ENCODE measurements at places on chromosomes 6 and 20.

DNA sequence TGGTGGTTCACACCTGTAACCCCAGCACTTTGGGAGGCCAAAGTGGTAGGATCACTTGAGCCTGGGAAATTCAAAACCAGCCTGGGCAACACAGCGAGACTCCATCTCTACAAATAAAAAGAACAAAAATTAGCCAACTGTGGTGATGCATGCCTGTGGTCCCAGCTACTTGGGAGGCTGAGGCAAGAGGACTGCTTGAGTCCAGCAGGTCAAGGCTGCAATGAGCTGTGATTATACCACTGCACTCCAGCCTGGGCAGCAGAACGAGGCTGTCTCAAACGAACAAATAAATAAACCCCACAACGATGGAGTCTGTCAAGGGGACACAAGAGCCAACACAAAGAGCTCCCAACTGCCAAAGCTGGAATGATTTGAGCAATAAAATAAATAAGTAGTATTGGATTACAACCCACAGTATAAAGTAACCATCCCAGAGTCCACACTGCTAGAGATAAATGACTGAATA is 13.5 kb downstream of the ZMYND8 start:
- DNase-seq = no peak

DNA sequence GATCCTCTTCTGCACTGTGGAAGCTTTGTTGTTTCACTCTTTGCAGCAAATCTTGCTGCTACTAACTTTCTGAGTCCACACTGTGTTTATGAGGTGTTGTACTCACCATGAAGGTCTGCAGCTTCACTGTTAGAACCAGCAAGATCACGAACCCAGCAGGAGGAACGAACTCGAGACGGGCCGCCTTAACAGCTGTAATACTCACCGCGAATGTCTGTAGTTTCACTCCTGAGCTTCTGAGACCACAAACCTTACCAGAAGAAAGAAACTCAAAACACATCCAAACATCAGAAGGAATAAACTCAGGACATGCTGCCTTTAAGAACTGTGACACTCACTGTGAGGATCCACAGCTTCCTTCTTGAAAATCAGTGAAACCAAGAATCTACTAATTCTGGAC is 48.1 kb upstream of the MBOAT1 start:
- no peak for DNase-seq

DNA sequence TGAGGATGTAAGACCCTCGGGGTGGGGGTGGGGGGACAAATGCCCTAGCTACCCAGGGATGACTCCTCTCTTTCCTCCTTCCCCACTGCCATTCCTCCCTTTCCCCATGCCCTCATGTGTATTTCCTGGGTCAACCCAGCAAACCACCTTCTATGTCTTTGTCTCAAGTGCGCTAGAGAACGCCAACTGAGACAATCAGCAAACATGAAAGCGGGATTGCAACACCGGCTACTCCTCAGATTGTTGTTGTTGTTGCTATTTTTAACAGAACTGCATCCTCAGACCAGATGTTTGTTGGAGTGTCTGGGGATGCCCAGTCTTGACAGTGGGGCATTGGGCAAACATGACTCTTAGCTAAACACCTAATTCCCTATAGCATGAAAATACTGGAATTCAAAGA is 39.3 kb upstream of the HIVEP1 start:
- no peak for DNase-seq

DNA sequence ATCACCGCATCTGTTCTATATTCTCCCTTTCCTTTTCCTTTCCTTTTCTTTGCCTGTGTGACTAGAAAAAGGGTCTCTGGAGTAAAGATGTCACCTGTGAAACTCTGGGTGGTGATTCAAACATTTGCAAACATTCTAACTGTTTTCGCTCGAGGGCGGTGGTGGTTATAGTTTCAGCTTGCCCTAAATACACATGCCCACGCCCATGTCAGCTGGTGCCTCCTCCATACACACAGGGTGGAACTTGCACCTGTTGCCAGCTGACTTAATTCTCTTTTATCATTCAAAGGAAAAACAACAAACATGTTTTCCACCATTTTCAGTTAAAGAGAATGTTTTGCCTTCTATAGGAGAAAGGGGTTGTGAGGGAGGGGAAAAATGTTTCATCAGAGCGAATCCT is 381.9 kb upstream of the ARID1B start:
- no peak for DNase-seq

DNA sequence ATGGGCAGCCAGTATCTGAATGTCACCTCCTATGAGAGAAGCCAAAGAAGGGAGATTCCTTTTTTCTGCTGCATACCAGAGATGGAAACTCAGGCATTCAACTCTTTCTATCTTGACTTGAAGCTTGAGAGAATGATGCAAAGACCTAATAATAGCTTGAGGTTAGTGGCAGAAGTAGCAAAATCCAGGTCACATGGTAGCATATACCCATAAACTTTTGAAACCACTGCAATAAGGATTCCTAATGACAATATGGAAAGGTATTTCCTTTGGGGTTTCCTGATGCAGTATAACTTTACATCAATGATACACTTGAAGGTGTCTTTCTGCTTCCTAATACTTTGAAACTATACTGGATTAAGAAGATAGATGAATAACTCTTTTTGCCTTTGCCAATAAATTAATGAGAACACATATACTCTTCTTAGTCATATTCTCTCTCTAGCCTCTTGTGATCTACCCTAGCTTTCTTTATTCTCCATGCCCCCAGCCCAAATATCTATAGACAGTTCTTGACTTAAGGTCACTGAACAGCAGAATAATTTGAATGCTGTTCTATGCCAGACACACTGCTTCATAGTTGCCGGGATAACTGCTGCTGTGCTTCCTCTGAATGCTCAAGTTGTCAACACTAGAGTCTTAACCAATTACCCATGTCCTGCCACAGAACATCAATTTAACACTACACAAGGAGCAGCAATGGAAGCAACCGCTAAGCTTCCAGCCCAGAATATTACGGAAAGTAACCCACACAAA is 155.5 kb upstream of the SIM1 start:
- DNase-seq = no peak

- DNase-seq = no peak
Measured at GRCh38 chr20:20637998-20638725, 74.3 kb downstream of the RALGAPA2 start.

- no peak for DNase-seq
Measured at GRCh38 chr6:150514806-150515380, 84.8 kb upstream of the PLEKHG1 start.

GRCh38 chr20:58150772-58151171 is 77.7 kb downstream of the ANKRD60 start:
- no peak for DNase-seq

GRCh38 chr6:165653196-165653595 is 9.8 kb downstream of the PDE10A start:
- DNase-seq = no peak

GRCh38 chr6:82836022-82836575 is 229.5 kb downstream of the UBE3D start:
- DNase-seq = no peak

GRCh38 chr6:90078513-90079289 is 184.4 kb downstream of the GJA10 start:
- no peak for DNase-seq

DNA sequence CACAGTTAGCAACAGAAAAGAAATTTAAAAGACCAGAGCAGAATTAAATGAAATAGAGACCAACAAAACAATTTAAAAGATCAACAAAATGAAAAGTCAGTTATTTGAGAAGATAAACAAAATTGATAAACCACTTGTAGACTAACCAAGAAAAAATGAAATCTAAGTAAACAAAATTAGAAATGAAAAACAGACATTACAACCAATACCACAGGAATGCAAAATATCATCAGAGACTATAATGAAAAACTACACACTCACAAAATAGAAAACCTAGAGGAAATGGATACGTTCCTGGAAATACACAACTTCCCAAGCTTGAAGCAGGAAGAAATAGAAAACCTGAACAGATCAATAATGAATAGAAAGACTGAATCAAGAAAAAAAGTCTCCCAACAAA is 97.8 kb downstream of the WDR27 start:
- no peak for DNase-seq

- no peak for DNase-seq
Measured at GRCh38 chr20:54535033-54535432, 59.6 kb downstream of the DOK5 start.

DNA sequence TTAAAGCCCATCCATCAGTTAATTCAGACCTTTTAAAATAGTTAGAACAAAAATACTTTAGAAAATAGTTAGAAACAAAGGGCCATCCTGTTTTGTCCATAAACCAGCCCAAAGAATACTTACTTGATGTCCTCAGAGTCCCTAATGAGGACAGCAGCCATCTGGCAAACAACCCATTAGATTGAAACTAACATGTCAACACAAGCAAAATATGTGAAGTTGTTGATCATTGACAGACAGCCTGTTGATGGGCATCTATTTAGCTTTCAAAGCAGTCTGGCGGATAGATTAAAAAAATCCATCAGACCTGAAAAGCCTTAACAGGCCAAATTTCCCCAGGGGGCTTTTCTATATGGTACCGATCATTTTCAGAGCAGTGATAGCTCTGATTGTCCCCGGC is 154.2 kb upstream of the TSHZ2 start:
- no peak for DNase-seq

DNA sequence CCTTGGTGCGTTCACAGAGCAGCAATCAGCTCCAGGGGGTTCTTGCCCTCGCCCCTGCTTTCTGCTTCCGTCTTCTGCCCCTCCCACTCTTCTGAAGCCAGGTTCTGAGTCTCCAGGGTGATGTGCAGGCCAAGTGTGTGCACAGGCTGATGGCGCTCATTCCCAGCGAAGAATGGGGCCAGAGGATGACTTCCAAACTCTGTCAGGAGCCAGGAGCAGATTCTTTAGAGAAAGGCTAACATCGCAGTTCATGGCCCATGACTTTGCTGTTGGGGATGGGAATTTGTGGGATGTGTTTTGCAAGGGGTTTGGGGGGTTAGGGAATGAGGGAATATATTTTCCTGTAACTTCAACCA is 56.1 kb upstream of the CCN6 start:
- no peak for DNase-seq

- DNase-seq = no peak
Measured at GRCh38 chr20:32509639-32510066, 75.5 kb downstream of the NOL4L start.

GRCh38 chr20:38414769-38415450 is 20.2 kb downstream of the SNHG17 start:
- DNase-seq = no peak

GRCh38 chr6:34897130-34897529 is 8.1 kb downstream of the ANKS1A start:
- no peak for DNase-seq

GRCh38 chr6:31204751-31205145 is 34.3 kb upstream of the POU5F1 start:
- peak; percentile 14 for DNase-seq

GRCh38 chr6:158038291-158039177 is 56.9 kb downstream of the SYNJ2 start:
- no peak for DNase-seq

- no peak for DNase-seq
Measured at GRCh38 chr6:56521454-56521853, 121.2 kb downstream of the DST start.

- no peak for DNase-seq
Measured at GRCh38 chr6:28368522-28368921, 18.8 kb downstream of the ZKSCAN3 start.

GRCh38 chr20:8152183-8152582 is 20.1 kb downstream of the PLCB1 start:
- no peak for DNase-seq

- DNase-seq = no peak
Measured at GRCh38 chr6:41589223-41589622, 43.0 kb downstream of the FOXP4 start.

- no peak for DNase-seq
Measured at GRCh38 chr6:169886631-169887227, 135.3 kb downstream of the ERMARD start.

GRCh38 chr6:119602215-119603178 is 252.9 kb upstream of the MAN1A1 start:
- DNase-seq = no peak

- DNase-seq = no peak
Measured at GRCh38 chr20:50333131-50333670, 142.6 kb downstream of the CEBPB start.

GRCh38 chr20:37408302-37409193 is 62.6 kb downstream of the SRC start:
- DNase-seq = no peak

DNA sequence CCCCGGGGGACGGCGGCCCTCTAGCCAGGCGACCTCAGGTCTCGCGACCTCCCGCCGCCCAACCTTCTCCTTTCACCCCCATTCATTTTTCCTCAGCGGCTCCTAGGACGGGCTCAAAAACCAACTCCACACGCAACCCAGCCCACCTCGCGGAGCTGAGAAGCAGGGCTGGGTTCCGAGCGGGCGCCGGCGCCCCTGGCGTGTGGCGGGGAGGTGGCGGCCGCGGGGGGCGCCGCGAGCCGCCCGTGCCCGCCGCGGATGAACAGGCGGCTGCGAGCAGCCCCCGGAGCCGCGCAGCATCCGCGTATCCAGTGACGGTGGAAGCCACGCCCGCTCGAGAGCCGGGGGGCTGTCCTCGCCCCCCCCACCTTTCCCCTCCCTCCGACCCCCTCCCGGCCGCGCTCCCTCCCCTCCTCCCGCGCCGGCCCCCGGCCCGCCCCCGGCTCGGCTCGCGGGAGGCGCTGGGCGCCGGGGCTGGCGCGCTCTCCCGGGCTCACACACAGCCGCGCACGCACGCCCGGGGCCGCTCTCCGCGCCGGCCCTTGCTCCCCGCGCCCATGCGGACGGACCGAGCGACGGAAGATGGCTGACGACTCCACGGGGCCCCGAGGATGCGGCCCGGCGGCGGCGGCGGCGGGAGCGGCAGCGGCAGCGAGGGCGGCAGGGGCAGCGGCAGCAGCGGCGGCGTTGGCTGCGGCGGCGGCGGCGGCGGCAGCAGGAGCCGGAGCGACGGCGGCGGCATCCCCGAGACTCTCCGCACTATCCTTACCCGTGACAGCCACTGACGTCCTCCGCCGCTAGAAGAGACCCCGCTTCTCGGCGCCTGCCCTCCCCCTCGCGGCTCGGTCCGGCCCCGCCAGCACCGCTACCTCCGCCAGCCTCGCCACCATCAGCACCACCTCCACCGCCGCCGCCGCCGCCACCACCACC is at the start of gene SOBP:
TSS of gene SOBP (plus strand) at position 482 of the 930 bp plus-strand sequence. CDS start 500 bp downstream, outside the sequence.
- DNase-seq = no peak

GRCh38 chr20:54502179-54502578 is 26.8 kb downstream of the DOK5 start:
- no peak for DNase-seq

- DNase-seq = no peak
Measured at GRCh38 chr6:4563877-4564276, 212.3 kb upstream of the CDYL start.

DNA sequence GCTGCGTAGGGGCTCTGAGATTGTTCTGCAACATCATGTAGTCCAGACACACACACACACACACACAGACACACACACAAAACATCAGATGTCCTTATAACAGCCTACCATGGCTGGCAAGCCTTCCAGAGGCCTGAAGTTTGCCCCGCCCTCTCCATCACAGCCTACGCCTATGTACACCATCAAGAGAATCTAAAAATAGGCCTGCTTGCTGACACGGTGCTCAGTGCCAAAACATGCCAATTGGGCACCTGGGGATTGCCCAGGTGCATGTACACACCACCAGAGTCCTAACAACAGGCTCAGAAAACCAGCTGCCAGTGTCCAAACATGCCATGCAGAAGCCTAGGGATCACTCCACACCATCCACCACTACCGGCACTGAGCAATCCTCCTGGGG is 391.7 kb upstream of the SPTLC3 start:
- DNase-seq = no peak

- DNase-seq = no peak
Measured at GRCh38 chr6:169847901-169848311, 96.5 kb downstream of the ERMARD start.
